ENCODE measurements at places on chromosomes 2 and 18.

GRCh38 chr2:163155279-163155883, 316.8 kb upstream of the KCNH7 start:
- peak; percentile 26 for DNase-seq

DNA sequence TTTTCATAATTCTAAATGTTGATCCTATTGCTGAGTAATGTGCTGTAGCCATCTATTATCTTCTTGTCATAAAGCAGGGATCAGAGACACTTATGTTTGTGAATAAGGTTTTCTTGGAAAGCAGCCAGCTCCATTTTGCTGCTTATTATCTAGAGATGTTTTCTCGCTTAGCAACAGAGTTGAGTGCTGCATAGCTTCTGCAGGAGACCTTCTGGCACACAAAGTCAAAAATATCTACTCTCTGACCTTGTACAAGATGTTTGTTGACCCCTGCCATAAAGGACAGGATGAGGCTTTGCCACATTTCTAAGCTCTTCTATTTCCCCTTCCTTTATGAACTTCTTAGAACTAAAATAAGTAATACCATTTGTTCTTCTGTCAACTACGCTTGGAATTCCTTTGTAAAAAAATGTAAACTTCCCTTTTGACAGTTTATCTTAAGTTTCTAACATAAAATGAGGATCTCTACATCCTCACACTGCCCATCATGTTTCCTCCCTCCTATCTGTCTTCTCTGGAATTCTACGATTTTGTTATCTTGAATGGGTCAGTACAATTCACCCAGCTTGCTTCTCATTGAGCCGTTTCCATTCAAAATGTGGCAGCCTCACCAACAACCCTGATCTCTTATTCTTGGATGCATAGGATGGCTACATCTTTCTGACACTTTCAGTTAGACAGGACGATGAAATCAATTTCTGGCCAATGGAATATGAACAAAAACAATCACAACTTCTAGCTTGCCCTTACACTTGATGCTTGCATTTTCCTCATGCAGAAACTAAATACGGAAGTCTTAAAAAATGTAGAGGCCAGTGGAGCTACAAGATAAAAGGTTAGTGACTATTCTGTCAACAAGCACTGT, 1377.0 kb downstream of the SUCLG1 start:
- DNase-seq = no peak

- DNase-seq = peak; percentile 44
These were observed 8.8 kb downstream of the LBH start for GRCh38 chr2:30239986-30240752.

DNA sequence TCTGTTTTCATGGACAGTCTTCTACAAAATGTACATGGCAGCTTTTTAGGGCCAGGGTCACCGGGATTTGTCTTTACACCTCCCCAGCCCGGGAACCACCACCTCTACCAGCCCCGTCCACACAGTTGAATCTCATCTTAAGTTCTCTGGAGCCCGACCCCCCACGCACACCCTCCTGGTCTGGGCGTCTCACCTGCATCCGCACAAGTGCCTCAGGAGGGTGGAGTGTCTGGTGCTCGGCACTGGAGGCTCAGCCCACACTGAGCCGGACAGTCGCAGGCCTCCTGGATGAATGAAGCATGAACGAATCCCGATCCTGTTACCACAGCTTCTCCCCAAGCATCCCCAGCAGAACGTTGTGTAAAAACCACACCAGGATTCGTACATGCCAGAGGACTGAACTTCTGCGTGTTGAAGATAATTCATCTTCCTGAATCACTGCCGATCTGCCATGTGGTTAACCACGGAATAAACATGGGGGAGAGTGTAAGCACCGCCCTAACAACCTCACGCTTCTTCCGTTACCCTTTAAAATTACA, 162.0 kb downstream of the RTP5 start:
- no peak for DNase-seq

GRCh38 chr2:97994476-97994875, 1.3 kb downstream of the TMEM131 start:
- no peak for DNase-seq
